HepG2 (cell line): ENCODE measurements at places on chromosomes 2 and 18. TPM values are rescaled to one million over a fixed set of nuclear protein-coding genes. Genes with fewer than 3 reads are reported as not detected.

CRYBA2 gene
- not detected in 2 replicates for total RNA-seq

YES1 gene
- total RNA-seq: 70.8 and 105 TPM in 2 replicates

RBM45 gene
- total RNA-seq: 25.2 and 30.4 TPM in 2 replicates

TSPYL6 gene
- not detected in 2 replicates for total RNA-seq

MSH6 gene
- total RNA-seq: 113 and 168 TPM in 2 replicates

SNORC gene
- 48.5 and 86.1 TPM in 2 replicates for total RNA-seq
